MV-4-11 (cell line): ENCODE measurements at places on chromosomes 16 and 17.

DNA sequence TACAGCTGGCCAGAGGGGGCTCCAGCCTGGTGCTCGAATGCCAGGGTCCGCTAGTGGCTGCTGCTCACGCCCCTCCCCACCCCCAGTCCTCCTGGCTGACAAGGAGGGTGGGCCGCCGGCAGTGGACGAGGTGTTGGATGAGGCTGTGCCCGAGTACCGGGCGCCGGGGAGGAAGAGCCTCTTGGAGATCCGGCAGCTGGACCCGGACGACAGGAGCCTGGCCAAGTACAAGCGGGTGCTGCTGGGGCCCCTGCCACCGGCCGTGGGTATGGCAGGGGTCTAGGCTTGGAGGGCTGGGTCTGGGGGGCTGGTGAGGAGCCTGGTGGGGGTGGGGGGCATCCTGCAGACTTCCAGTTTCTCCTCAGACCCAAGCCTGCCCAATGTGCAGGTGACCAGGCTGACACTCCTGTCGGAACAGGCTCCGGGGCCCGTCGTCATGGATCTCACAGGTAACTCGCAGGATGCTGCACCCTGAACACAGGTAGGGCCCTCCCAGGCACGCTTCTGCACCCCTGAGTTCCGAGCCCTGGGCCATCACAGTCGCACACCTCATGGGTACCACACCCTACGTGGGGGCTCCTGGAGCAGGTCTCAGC is 1.2 kb upstream of the PDIA2 start:
- DNase-seq: no peak

- no peak for DNase-seq
These were observed 58.3 kb upstream of the CIBAR2 start for GRCh38 chr16:85170590-85171003.

DNA sequence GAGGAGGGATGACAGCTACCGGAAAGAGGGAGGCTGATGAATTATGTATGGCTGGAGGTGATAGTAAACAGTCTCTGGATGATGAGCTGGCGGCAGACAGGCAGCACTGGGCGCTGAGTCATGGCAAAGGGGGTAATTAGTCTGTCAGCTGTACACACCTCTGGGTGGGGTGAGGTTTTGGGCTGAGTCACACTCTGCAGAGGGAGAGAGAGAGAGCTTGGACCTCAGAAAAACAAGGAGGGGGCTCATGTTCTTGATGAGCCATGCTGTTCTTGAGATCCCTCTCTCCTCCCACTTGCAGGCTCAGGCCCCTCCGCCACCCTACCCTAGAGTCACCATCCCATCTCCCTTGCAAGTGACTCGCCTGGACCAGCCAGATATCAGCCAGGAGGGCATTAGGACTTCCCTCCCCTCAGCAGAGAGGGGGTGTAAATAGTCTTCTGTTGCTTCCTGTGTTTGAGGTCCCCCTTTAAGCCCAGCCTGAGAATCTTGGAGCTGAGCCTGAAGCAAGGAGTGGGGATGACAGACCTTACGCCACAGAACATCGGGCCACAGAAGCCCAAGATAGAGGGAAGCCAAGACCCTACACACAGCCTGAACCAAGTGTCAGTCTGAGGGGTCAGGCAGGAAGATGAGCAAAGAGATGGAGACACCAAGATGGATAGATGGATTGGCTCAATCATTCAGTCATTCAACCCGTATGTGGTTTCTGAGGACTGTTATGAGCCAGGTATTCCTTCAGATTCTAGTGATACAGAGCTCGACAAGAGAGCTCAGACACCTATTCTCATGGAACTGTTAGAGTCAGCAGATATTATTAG is 383.2 kb upstream of the CCL2 start:
- DNase-seq: peak; percentile 13

DNA sequence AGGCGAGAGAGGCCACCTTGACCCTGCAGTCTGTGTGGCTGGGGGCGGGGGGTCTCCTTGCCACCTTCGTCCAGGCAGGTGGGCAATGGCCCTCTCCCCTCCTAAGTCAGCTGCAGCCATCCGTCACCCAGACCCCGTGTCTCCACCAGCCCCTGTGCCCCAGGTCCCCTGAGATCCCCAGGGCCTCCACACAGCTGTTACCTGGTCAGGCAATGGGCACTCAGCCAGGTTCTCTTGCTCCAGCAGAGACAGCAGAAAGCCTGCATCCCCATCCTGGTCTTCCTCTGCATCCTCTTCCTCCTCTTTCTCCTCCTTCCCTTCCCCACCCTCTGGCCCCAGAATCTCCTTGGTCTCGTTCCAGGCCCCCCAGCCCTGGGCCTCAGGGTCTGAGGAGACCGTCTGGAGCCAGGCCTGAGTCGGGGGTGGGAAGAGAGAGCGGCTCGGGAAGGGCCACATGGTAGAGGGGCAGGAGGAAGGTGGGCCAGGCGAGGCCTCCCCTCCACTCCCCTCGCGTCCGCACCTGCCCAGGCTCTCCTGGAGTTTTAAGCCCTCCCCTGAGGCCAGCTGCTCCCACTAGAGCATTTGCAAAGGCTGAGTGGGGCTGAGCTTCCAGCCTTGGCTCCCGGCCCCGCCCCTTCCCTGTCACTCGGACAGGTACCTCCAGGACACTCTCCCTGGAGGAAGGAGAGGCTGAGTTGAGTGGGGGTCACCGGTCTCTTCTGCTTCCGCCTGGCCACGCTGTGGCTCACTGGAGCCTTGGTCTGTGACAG is at the start of gene PABPN1L:
Gene PABPN1L, minus strand, starts transcription at position 510 of the 770 bp plus-strand sequence. Its CDS starts 54 bp downstream, at position 456.
- no peak for DNase-seq

GRCh38 chr16:56151621-56152020 is 39.7 kb upstream of the GNAO1 start:
- DNase-seq: no peak

GRCh38 chr16:72785171-72785570 is 262.8 kb downstream of the ZFHX3 start:
- no peak for DNase-seq

- DNase-seq: no peak
These were observed 6.9 kb downstream of the MT1X start for GRCh38 chr16:56689171-56689570.
